ENCODE measurements at places on chromosomes 1 and 21. TPM values are rescaled to one million over a fixed set of nuclear protein-coding genes. Genes with fewer than 3 reads are reported as not detected.

Gene VWA5B1
- total RNA-seq: 0.21 TPM

DNA sequence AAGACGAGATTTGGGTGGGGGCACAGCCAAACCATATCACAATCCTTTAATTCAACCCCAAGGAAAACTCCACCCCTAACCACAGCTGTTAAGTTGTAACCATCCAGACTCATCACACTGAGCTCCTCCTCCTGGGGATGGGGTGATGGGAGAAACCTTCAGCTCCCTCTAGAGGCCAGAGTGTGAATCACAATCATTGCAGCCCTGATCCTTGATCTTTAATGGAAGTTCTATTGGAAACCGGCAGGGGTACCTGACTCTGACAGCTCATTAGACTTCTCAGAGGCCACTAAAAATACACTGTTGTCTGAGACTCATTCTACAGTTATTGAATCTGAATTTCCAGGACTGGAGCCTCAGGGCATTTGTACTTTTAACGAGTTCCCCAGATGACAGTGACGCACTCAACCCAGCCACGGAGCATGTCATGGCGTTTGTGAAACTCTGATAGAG, 127.2 kb downstream of the IGSF21 start:
- ATAC-seq: no peak

Gene TMEM9
- 60.8 TPM for total RNA-seq

- peak; percentile 92 for ATAC-seq
Observed at GRCh38 chr1:179586107-179586823, 5.4 kb upstream of the TDRD5 start.

Gene USP48
- total RNA-seq: 39.0 TPM

DNA sequence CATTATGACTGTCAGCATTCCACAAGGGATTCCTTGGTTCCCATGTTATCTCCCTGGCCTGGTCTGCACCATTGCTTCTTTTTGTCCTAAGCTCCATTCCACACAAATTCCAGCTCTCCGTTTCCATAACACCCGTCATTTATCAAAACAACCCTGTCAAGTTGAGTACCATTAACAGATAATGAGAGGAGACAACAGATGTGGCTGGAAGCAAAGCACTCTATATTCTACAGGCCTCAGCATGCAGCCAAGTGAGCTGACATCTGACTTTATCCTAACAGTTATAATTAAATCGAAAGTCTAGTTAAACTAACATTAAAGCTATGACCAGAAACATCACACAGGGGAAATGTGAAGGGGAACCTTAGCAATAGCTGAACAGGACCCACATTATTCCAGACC, 110.4 kb downstream of the RERE start:
- ATAC-seq: no peak

GRCh38 chr21:42081138-42081537, 10.0 kb downstream of the UMODL1 start:
- ATAC-seq: peak; percentile 75

- peak; percentile 48 for ATAC-seq
Observed at GRCh38 chr1:22342734-22343191, 108.9 kb upstream of the ZBTB40 start.

DNA sequence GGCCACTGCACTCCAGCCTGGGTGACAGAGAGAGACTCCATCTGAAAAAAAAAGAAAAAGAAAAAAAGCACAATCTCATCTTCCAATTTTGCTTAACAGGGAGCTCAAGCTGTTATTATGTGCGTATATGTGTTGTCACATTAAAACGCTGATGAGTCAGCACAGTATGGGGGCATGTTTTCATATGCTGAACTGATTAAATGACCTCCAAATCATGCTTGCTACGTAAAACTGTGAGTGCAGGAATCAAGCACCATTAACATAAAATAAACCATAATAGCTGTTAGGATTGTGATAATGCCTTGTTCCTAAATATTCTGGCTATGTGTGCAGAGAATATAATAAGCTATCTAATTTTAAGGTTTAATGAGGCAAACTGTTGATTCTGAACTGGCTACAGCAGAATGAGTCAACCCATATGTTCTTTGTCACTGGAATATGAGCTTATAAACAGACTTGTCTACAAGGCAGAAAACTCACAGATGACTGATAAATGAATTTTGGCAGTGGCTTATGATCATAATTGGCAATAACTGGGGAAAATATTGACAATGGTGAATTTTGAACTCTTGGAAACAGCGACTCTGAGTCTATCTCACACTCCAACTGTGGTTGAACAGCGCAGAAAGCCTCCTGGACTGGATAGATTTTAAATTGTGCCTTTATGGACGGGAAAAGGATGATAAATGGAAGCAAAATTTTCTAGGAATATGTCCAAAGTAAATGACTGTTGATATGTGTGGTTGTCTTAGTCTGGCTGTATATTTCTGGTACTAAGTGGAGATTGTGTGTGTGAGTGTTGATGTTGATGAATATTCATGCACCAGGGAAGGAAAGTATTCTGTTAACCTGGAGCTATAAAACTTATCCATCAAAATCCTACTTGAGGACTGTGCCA, 75.5 kb downstream of the VCAM1 start:
- ATAC-seq: peak; percentile 95

GRCh38 chr1:247840818-247841217, 878 bp downstream of the OR11L1 start:
- no peak for ATAC-seq

GRCh38 chr1:182630586-182630985, 26.4 kb upstream of the RGS16 start:
- no peak for ATAC-seq

Gene SEC16B
- 1.6 TPM for total RNA-seq

DNA sequence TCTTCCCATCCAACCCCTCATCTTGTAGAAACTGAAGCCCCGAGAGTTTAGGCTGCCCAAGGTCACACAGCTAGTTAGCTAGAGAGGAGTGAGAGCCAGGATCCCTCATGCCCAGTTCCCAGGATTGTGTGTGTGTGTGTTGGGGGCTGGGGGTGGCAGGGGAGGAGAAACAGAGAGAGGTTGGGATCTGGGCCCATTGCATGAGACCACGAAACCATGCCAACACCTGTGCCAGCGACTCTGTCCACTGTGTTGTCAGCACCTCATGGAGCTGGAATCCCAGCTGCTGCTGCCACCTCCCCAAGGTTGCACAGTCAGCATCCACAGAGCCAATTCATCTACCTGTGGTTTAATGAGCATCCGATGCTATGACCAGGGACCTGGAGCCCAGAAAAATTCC, 115.4 kb upstream of the ZC3H12A start:
- no peak for ATAC-seq

GRCh38 chr1:208880433-208881100, 636.4 kb upstream of the PLXNA2 start:
- ATAC-seq: no peak

Gene LYPD8
- total RNA-seq: 0.96 TPM

- no peak for ATAC-seq
Observed at GRCh38 chr1:159205225-159205624, 550 bp downstream of the ACKR1 start.

DNA sequence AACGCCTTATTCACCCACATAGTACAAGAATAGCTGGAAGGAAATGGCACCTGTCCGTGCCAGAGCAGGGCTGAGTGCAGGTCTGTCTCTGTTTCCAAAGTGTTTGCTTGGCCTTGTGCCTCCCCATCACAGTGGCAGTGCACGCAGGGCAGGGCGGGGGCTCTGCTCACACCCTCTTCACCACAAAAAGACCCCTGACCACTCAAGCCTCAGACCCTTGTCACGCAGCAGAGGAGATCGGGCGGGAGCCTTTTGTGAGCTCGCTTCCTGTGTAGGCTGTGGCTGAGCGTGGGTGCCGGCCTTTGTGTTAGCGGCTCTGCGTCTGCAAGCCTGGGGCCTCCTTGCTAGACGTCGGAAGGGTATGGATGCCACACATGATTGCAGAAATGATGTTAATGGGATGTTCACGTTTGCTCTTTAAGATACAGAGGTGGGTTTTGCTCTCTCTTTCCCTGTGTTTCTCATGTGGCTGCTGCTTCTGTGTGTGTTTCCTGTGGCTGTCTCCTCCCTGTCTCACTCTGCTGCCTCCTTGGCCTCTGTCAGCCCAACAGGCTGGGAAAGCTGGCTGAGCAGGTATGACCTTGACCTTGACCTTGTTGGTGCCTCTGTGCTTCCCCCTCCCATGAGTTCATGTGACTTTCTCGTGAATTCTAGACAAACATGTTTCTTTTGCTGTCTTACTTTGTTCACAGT, 45.4 kb downstream of the S100B start:
- no peak for ATAC-seq

GRCh38 chr1:7284839-7285435, 486.2 kb upstream of the VAMP3 start:
- ATAC-seq: no peak

Gene SLAMF6
- total RNA-seq: 0.68 TPM

GRCh38 chr21:46036696-46037330, 55.2 kb downstream of the COL6A1 start:
- no peak for ATAC-seq

- no peak for ATAC-seq
Observed at GRCh38 chr1:95286479-95286878, 52.5 kb downstream of the RWDD3 start.

Gene SELL
- total RNA-seq: not detected

Gene CHIT1
- total RNA-seq: 0.18 TPM

Gene TSEN15
- 47.6 TPM for total RNA-seq

DNA sequence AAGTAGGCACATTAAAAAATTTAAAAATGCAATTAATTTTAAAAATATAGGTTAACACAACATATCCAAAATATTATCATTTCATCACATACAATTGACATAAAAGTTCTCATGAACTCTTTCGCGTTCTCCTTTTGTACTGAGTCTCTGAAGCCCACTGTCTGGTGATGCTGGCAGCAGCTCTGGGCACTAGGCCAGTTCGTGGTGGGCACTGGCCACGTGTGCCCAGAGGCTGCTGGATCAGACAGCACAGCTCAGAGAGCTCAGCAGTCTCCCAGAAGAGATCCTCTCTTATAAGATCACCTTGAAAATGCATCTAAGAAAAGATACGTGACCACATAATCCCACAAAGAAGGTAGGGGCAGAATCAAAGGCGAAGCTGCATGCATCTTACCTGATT, 9.9 kb downstream of the CEP104 start:
- ATAC-seq: no peak

DNA sequence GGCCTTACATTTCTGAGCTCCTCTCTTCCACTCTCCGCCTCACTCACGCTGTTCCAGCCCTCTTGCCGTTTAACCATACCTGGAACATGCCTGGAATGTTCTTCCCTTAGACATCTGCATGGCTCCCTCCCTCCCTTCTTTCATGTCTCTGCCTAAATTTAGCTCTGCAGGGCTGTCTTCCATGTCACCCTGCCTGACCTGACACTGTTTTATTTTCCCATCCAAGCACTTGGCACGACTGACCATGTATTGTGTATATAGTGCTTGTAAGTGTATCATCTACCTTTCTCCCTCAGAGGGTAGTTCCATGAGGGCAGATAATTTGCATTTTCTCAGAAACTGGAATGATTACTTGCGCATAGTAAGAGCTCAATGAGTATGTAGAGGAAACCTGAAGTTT, 47.3 kb downstream of the ST6GALNAC3 start:
- no peak for ATAC-seq

GRCh38 chr1:14412235-14412634, 186.2 kb upstream of the KAZN start:
- no peak for ATAC-seq

- ATAC-seq: no peak
Observed at GRCh38 chr21:34818662-34819158, 149.9 kb downstream of the CLIC6 start.

DNA sequence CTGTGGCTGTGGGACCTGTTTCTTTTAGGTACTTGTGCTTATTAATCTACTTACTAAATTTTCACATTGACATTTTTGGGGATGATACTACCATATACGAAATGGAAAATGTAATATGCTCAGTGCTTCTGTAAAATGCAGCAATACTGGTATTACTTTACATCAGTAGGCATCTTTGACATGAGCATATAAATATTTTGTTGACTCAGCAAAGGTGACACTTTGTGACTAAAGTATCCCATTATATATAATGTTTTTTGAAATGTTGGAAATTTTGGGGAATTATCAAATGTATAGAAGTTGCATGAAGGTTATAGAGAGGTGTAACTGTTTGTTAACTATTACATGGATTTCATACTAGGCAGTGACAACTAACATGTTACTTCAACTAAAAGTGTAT, 2.3 kb upstream of the FAM177B start:
- ATAC-seq: no peak

GRCh38 chr1:119463569-119463968, 43.4 kb upstream of the HSD3B1 start:
- no peak for ATAC-seq

DNA sequence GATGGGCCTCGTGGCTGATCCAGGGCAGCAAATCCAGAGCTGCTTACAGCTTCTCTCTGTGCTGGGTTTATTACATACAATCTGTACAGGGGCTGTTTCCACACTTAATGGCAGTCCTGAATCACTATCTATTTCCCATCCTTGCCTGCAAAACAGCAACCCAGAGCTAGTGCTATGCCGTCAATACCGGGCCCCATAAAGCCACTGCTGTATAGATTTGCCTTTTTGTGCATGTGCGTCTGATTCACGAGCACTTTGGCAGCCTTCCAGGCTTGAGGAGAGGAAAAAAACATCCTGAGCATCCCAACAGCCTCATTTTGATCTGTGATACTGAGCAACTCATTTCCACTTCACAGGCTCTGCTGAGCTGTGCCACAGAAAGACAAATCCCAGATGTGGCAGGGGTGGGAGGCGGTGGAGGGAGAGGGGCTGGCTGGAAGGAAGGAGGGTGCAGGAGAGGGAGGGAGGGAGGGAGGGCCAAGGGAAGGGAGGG, 65.2 kb upstream of the TARBP1 start:
- peak; percentile 92 for ATAC-seq

- no peak for ATAC-seq
Observed at GRCh38 chr1:214641214-214641895, 38.4 kb downstream of the CENPF start.

Gene FAM131C
- 1.1 TPM for total RNA-seq

GRCh38 chr1:244239261-244239770, 188.2 kb downstream of the ZBTB18 start:
- no peak for ATAC-seq

Gene CRABP2
- 220 TPM for total RNA-seq

DNA sequence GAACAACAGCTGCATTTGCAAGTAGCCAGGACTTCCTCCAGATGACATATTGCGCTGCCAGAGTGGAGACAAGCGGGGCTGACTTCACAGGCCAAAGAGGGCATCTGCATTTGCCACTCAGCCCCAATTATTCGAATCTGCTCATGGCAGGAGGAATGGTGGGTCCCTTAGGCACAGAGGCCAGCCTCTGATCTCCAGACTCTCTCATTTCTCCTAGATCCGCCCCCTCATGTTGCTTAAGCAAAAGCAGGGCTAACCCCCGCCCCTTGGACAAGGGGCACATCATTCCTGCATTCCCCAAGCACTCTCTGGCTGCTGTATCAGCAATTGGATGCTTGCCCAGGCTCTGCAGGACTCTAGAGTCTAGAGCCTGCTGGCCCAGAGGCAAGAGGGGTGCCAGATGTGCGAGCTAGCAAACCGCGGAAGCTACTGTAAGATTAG, 262.4 kb downstream of the ST6GALNAC3 start:
- peak; percentile 52 for ATAC-seq

- ATAC-seq: no peak
Observed at GRCh38 chr1:176557543-176558258, 94.7 kb downstream of the PAPPA2 start.
